ENCODE measurements at places on chromosomes 6 and 20.
A peak's percentile ranks its signal among the peaks of the same experiment; 100 is the strongest.

- DNase-seq, result peak; percentile 10
Measured at GRCh38 chr6:3287308-3287707, 28.6 kb downstream of the PSMG4 start.

GRCh38 chr6:68634726-68635411 lies at the start of gene ADGRB3:
TSS of gene ADGRB3 (plus strand) at chr6:68635282. CDS start at chr6:68638676, 3,394 bp downstream.
- peak; percentile 44 for DNase-seq

- no peak for DNase-seq
Measured at GRCh38 chr6:14885498-14885897, 360.4 kb upstream of the JARID2 start.

- DNase-seq, result peak; percentile 93
Measured at GRCh38 chr6:31736021-31736767, at the start of gene CLIC1. TSS of gene CLIC1 (minus strand) at chr6:31736530. CDS start at chr6:31736300, 230 bp downstream.

DNA sequence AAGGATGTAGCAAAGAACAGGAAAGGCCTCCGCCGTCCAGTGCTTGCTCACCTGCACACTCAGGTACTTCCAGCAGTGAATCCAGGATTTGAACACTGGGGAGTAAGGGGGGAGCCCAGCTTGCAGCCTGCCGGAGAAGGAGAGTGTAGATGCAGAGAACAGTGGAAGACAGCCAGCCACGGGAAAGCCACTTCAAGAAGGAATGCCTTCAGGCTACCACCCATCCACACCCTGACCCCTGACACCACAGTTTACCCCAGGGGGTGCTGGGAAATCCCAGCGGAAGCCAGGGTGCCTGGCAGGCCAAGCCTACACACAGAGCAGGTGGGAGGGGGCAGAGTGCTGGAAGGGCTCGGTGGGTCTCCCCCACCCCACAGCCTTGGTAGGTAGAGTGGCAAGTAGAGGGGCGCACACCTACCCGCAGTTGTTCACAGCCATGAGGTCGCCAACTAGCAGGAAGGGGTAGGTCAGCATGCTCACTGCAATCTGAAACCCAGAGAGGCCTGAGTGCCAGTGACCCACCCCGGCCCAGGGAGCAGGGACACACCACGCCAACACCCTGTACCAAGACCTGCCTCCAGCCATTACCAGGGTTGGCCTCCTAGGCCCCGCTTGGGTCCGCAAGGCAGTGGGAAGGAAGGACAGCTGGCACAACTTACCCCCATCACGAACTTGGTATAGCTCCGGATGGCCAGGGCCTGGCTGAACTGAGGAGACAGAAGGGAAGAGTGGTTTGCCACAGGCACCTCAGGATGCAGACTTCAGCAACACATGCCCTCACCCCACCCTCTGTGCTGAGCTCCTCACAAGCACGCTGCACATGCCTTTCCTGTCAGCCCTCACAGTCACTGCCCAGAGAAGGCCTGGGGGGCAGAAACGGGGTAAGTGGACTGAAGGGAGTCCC lies 15.7 kb downstream of the PI16 start:
- DNase-seq, result no peak

DNA sequence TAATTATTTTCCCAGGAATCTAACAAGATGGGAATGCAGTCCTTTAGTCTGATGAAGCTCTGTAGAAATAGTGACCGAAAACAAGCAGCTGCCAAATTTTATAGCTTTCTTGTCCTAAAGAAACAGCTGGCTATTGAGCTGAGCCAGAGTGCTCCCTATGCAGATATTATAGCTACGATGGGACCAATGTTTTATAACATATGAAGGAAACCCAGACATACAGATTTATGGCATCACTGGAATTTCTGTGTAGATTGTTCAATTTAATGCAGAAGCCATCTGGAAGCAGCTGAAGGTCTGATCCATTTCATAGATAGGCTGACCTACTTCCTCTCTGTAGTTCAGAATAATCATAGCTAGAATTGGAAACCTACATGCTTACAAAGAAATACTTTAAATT lies 11.8 kb upstream of the SNPH start:
- DNase-seq, result no peak

- no peak for DNase-seq
Measured at GRCh38 chr6:110523451-110524021, 47.1 kb upstream of the SLC22A16 start.

DNA sequence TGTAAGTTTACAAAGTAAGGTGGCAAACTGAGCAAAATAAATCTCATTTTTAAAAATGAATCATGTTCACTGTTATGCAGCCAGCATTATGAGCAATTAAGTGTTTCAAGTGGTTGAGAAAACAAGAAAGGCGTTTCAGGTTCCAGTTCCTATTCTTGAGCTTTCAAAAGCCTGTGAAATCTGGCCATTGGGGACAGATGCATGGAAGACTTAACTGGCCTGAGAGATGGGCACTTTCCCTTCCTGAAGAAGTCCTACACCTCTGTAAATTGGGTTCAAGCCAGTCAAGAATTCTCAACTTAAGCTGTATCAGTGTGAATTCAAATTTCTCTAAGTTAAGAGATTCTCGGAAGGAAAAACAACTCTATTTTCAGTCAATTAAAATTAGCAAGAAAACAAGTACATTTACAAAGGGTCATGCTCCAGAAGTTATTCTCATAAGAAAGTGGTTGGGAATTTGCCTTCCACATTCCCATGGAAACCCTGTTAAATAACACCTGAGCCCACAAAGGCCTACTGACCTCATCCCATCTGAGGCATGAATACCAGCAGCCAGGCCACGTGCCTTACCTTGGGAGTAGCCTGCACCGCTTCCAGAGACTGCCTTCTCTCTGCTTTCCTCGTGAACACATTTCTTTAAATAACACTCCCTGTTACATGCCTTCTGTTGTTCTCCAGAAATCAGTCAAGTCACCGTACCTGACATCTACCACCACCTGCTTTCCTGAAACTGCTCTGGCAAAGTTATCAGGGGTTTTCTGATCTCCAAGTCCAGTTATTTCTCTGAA lies 19.4 kb downstream of the MAP3K5 start:
- DNase-seq, result no peak

GRCh38 chr6:66210964-66211363 lies 503.9 kb upstream of the EYS start:
- no peak for DNase-seq

DNA sequence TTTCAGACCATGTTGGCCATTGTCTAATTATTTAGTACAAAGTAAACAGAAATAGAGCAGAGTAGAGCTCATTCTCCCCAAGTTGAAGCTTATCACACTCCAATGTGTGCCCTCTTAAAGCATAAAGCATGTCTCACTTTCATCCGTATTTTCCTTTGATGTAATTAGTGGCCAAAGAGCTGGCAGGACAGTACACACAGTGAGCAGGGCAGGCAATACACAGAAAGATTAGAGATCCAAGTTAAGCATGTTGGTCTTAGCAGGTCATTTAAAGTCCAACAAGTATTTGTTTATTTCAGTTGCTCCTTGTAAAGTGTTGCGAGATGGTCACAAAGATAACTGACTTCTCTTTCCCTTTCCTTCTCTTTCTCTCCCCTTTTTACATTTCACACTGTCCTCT lies 47.2 kb downstream of the RFX6 start:
- no peak for DNase-seq

DNA sequence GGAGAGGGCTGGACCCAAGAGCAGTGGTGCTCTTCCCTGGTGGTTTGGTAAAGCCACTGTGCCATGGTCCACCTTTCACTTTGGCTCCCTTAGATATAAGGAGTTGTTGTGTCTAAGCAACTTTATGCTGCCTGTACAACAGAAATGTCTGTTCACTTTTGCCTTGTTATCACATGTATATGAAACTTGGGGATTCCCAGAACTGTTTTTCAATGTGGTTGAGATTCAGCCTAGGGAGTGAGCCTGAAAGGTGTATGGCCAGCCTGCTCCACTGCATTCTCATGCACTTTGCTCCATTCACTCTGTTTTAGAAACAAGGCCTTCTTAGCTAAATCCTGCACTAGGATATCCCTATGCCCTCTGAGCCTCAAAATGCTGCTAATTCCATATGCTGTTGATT lies 234.5 kb upstream of the THEMIS start:
- no peak for DNase-seq

DNA sequence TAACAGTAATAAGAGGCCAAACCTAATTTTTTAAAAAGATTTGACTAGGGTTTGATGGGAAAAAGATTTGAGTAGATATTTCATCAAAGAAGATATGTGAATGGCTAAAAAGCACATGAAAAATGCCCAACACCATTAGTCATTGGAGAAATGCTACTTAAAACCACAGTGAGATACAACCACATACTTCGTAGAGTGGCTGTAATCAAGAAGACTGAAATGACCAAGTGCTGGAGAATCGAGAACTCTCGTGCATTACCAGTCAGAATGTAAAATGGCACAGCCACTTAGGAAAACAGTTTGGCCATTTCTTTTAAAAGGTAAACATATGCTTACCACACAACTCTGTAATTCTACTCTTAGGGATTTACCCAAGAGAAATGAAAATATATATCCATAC lies 175.5 kb downstream of the EYA2 start:
- DNase-seq, result no peak

- DNase-seq, result no peak
Measured at GRCh38 chr6:68735866-68736265, 100.8 kb downstream of the ADGRB3 start.

DNA sequence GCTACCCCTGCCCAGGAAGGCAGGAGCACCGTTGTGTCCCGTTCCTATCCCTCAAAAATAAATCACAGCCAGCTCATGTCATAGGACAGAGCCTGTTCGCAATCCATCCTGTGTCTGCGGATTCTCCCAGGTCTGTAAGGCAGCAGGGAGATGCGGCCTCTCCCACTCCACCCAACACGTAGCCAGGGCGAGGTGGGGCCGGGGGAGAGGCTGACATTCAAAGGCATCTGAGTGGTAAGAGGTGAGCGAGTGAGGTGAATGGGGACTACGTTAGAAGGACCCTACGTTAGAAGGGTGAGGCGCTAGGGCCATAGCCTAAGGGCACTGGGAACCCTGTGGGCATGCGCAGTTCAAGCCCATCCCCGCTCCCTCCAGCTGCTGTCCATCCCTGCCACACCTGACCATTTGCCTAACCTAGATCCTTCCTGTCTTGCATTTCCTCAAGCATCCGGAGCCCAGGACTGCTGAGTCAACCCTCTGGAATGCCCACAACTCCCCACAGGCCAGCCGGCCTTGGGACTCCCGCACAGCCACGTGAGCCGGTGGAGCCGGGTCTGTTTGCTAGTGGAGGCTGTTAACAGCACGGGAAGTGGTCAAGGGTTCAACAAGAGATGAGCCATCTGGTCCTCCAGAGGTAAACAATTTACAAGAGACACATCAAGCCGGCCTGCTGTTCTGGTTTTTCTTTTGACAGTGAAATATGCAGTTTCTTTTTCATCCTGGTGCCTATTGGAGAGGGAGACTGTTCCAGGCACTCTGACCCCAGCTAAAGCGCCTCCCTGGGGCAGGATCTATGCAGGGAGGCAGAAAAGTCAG lies 45.9 kb downstream of the RIPOR3 start:
- peak; percentile 92 for DNase-seq

GRCh38 chr6:42190554-42191183 lies 4.1 kb downstream of the GUCA1B start:
- no peak for DNase-seq

- DNase-seq, result no peak
Measured at GRCh38 chr6:123808556-123808955, 4.9 kb downstream of the NKAIN2 start.

- DNase-seq, result no peak
Measured at GRCh38 chr20:25480797-25481196, 73.3 kb downstream of the GINS1 start.

GRCh38 chr6:106135911-106136571 lies 49.9 kb downstream of the PRDM1 start:
- DNase-seq, result no peak

DNA sequence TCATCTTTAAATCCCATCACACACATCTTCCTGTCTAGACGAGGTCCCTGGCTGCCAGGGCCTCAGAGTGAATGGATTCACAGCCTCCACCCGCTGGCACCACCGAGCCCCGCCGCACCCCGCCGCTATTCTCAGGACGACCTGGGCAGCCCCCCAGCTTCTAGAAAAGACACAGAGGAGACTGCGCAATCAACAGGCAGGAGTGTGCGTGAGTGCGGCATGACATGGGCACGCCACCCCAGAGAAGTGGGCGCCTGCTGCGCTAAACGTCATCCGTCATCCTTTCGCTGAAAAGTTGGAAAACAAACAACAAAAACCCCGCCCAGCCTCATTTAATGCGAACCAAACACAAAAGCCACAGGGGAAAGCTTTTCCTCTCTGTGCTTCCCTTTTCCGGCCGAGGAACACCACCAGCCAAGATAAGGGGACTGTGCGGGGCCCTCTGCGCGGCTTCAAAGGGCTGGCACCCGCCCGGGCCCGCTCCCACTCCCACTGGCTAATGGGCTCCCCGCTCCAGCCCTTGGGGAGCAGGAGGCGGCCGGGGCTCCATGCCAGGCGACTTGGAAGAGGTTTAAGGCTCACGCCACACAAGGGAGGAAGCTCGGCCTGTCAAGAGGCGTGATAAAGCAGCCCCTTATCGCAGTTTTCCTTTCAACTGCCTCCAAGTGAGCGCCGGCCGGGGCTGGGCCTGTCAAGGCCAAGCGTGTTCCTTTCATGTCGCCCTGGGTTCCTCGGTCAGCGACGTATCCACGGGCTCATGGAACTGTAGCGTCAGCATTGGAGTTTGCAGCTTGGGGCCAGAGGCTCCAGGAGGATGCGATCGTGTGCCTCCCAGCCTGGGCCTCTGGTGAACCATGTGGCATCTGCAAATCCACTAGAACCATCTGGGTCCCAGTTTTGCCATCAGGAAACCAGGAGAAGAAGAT lies 50.1 kb downstream of the NFATC2 start:
- no peak for DNase-seq

DNA sequence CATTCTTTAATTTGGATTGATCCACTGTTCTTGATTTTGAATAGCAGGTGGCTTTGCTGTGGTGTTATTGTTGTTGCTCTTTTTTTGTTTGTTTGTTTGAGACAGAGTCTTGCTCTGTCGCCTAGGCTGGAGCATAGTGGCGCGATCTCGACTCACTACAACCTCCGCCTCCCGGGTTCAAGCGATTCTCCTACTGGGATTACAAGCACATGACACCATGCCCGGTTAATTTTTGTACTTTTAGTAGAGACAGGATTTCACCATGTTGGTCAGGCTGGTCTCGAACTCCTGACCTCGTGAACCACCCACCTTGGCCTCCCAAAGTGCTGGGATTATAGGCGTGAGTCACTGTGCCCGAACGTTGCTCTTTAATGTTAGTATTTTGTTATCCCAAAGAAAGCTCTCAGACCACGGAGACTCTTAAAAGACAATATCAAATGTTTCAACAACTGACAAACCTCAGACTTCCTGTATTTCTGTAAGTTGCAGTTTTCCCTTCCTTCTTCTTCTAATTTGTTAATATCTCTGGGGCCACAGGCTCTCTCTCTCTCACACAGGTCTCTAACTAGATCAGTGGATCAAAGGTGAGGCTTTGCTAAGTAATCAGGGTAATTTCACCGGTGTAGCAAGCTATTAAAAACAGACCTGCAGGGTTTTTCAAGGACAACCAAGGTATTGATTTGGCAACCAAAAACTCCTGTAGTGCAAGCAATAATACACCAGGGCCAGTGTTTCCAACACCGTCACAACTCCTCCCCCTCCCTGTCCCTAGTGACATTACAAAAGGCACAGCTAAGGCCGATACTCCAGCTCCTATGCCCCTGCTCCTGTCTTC lies 48.8 kb upstream of the ZNF217 start:
- peak; percentile 70 for DNase-seq

GRCh38 chr6:5215159-5215558 lies 45.6 kb downstream of the LYRM4 start:
- DNase-seq, result no peak

Measured in left colon (tissue), 2 donors.